Stimulated activated CD4-positive, alpha-beta T cell treated with anti-CD3 and anti-CD28 coated beads, TNF-alpha, amount 100 ng/mL, for 4 hours (primary cell): ENCODE measurements at places on chromosomes 11 and 22.

GRCh38 chr11:30453705-30454104 lies 130.8 kb downstream of the ARL14EP start:
- DNase-seq: no peak

GRCh38 chr11:42960521-42961088 lies 351.2 kb upstream of the API5 start:
- DNase-seq: no peak

DNA sequence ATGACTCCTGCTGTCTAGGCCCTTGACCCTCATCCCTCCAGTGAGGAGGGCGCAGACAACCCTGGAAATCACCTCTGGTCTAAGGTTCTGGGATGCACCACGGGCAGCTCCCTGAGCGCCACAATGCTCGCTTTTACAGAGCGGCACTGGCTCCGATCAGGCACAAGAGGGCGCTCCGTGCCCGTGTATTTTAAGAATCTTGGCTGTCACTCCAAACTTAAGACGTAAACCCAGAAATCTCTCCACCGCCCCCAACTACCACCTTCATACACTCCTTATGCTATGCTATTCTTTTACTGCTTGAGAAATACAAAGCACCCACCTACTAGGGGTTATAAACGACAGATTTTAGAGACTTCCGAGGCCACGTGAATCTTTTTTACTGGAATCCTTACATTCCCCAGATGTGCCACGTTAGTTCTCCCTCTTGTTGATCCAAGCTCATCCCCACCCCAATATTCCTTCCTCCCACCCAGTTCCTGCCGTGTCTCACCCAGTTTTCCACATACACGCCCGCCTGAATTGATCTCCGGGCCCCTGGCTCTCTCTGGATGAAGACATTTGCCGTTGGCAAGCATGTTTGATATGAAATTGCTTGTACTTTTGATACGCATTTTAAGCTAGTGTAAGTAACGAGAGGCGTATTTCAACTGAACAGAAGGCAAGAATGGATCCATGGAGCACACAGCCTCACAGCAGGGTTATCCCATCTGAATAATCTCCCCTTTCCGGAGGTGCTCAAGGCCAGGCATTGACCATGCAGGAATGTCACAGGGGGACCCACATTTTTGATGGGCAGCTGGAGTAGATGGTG lies 453.5 kb downstream of the OPCML start:
- no peak for DNase-seq

DNA sequence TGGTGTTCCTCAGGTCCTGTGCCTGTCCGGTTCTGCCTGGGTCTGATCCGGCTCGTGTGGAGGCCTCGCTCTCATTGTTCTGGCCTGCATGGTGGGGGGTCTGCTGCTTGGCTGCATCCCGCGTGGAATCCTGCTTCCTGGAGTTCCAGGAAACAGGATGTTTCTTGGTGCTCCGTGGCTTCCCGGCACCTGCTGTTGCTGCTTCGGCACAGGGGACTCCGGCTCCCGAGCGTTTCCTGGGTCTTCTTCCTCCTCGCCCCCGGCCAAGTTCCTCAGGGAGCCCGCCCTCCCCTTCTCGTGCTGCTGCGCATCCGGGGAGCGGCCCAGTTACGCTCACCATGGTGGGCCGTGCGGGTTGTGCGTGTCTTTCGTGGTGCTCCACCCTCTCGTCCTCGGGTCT lies 29.9 kb downstream of the GLB1L2 start:
- no peak for DNase-seq

GRCh38 chr11:46342239-46342638 lies 5.0 kb upstream of the DGKZ start:
- no peak for DNase-seq

GRCh38 chr11:48129697-48130395 lies 86.8 kb upstream of the OR4B1 start:
- DNase-seq: no peak

- peak; percentile 72 for DNase-seq
These were observed 1.5 kb upstream of the WNT11 start for GRCh38 chr11:76207642-76208401.

DNA sequence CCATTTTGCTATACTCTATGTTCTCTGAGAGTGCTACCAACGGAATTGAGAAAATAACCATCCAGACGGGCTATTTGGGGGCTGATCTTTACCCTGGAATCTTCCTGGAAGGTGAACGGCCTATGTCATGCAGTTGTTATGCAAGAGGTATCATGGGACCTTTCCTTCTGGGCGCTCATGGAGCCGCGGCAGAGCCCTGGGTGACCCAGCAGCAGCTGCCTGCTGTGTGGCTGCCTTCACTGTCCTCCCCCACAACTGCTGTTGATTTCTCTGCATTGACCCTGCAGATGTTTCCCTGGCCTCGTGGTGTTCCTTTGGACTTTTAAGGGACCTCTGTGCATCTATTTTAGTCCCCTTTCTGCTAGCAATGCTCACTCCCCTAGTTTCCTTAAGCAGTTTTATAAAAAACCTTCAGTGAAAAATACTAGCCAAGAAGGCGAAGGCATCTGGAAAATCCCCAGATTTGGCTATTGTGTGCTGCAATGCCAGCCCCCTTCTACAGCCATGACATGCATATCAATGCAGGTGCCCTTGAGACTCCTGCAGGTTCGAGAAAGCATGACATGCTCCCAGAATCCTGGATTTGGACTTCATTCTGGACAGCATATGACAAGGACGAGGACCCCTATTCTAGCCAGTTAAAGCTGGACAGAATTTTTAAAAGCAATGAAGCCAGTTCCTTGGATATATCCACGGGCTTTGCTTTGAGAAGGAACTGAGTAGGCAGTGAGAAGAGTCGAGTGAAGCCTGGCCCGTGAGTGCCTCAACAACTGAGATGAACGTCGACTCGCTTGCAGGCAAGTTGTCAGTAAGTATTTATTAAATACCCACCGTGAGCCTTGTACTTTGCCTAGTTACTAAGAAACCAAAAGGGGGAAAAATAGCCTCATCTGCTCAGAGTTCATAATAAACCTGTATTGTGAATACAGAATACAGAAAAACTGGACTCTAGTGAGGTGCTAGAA lies at the start of gene SLC25A18:
SLC25A18 (plus strand) TSS at position 593 of the 965 bp plus-strand sequence. CDS start 16,447 bp downstream, outside the sequence.
- no peak for DNase-seq

GRCh38 chr22:29074276-29074772 lies 1.5 kb downstream of the KREMEN1 start:
- no peak for DNase-seq

DNA sequence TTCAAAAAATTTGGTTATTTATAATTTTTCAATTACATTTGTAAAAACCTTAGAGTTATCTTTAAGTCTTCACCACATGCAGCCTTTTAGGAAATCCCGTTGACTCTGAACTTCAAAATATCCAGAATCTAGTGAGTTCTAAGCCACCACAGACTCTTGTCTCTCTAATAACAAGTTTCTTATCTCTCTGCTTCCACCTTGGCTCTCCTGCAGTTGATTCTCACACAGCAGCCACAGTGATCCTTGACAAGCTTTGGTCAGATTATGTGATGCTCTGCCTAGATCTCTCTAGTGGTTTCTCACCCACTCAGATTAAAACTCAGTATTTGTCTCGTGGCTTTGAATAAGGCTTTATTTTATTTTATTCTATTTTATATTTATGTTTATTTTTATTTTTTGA lies 8.6 kb downstream of the HSD17B12 start:
- DNase-seq: no peak

DNA sequence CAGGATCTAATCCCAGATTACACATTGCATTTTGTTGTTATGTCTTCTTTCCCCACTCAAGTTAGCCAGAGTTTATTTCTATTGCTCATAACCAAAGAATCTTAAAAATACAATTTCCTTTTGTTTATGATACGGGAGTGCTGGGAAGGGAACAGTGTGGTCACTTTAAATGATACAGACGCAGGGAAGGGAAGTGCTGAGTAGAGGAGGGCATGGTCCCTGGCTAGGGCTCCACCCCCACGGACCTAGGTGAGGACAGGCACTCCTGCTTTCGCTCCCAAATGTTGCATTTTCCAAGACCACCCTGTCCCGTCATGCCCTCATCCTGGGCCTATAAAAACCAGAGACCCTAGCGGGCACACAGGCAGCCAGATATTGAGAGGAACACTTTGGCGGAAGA lies 30.6 kb upstream of the NARS2 start:
- DNase-seq: no peak

GRCh38 chr11:8224161-8224591 lies 39.5 kb downstream of the LMO1 start:
- no peak for DNase-seq

GRCh38 chr11:111514216-111515031 lies at the start of gene HOATZ:
TSS of gene HOATZ (plus strand) at chr11:111514778. CDS start at chr11:111514785, 7 bp downstream.
- no peak for DNase-seq

DNA sequence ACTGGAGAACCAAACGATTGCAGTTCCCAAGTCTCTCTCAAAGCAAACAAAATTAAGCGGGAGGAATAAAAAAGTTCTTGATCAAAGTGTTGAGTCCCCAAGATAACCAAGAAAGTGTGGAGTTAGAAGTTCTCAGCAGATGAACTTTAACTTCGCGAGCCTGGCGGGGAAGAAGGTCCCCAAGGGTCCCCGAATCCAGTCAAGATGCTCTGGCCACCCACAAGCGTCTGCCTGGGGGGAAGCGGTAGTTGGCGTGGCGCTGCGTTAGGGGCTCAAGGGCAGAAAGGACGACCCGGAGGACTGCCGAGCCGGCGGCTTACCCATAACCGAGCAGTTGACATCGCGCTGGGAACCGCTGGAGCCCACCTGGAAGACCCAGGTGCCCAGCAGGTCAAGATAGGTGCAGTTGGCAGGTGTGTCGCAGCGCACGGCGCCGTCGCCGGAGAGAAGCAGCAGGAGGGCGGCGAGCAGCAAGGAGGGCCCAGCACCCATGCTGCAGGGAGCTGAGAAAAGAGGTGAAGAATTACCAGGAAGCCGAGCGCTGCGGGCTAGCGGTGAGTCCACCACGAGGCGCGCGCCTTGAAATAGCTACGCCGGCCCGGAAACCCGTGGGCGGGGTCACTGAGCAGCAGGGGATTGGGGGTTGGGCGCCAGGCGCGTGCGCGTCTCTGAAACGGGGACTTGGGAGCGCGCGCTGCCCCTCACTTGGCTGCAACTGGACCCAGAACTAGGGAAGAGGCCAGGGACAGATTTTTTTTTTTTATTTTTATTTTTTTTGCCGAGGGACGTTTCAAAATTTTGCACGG lies at the start of gene CTSC:
CTSC (minus strand) TSS at position 556 of the 806 bp plus-strand sequence; CDS start at position 492, 64 bp downstream.
- peak; percentile 80 for DNase-seq

DNA sequence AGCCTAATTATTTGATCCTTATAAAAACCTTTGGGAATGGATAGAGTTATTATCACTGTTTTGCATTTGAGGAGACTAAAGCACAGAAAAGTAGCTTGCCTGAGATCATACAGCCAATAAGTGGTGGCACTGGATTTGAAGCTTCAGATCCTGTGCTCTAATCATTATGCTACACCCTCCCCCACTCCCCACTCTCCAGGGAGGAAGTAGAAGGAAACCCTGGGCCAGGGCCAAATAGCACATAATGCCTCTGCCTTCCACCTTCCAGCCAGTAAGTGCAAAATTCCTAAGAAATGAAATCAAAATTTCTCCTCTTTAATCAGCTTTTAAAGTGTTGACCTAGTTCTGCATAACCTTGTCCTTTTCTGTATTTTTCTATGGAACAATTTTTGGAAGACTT lies 61.6 kb downstream of the SIK2 start:
- no peak for DNase-seq

GRCh38 chr11:65307298-65308229 lies 7.1 kb upstream of the CDC42EP2 start:
- no peak for DNase-seq

GRCh38 chr22:49042066-49042465 lies 785.6 kb downstream of the BRD1 start:
- DNase-seq: no peak

GRCh38 chr22:49971232-49972162 lies 10.9 kb downstream of the PIM3 start:
- peak; percentile 77 for DNase-seq

DNA sequence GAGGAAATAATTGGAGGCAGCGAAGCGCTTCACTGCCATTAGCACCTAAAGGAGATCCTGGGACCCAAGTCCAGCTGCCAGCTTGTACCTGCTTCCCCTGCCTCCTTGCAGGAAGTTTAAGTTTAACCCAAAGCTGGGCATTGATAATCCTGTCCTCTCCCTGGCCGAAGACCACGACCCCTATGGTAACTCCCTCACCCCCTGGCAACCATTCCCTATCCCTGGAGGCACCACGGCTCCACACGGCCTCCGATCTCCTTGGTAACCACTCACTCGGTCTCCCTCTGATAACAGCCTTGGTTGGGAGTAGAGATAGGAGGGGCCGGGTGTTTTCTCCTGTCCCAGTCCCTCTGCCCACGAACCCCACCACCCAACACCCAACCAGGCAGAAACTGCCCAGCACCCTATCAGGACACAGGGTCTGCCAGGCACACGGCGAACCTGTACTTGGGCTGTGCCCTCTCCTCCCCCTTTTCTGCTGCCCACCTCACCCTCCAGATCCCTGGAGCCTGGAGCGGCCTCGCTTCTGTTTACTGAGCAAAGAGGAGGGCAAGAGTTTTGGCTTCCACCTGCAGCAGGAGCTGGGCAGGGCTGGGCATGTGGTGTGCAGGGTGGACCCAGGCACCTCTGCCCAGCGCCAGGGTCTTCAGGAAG lies 833 bp downstream of the NHERF4 start:
- DNase-seq: no peak

- no peak for DNase-seq
These were observed 15.0 kb downstream of the APOBEC3F start for GRCh38 chr22:39055658-39056057.

DNA sequence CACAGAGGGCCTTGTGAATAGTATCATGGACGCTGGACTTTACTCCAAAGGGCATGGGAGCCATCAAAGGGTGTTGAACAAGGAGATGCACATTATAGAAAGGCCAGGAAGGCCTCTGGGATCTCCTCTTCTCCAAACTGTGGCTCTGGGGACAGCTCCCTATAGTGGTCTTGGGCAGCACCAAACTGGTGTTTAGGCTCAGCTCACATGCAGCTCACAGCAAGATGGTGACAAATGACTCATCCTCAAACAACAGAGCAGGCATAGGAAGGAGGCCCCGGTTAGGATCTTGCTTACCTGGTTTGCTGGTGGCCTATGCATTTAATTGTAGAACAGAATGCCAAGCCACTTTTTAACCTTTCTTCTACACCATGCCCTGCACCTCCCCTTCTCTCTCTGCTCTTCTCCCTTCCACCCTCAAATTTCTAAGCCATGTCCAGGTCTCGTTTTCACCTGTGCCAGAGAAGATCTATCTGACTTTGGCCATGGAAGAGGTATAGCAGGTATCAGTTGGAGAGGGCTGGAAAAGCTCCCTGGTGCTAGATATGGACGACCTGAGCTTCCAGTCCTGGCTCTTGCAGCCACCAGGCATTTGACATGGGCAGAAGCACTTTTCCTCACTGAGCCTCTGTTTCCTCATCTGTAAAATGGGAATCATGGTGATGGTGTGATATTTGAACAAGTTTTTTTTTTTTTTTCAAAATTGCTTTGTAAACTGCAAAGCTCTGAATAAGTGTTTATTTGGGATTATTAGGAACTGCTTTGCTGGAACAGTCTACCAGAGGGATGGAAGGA lies 14.4 kb upstream of the EHF start:
- no peak for DNase-seq
